ENCODE measurements at places on chromosomes 12 and 14. TPM values are rescaled to one million over a fixed set of nuclear protein-coding genes. Genes with fewer than 3 reads are reported as not detected.

LRRC9 gene
- not detected for total RNA-seq

HOXC9 gene
- total RNA-seq: 0.22 TPM

PPP1R1A gene
- not detected for total RNA-seq

AKAP3 gene
- 0.72 TPM for total RNA-seq

TCL1B gene
- not detected for total RNA-seq

CIROP gene
- total RNA-seq: not detected

FOXG1 gene
- 0.07 TPM for total RNA-seq

SLC39A2 gene
- total RNA-seq: not detected

RASSF9 gene
- 1.7 TPM for total RNA-seq

HOXC11 gene
- not detected for total RNA-seq

PEX5 gene
- total RNA-seq: 26.6 TPM

PRICKLE1 gene
- 18.0 TPM for total RNA-seq

TCL1A gene
- not detected for total RNA-seq

TTC8 gene
- 21.3 TPM for total RNA-seq

KRT83 gene
- not detected for total RNA-seq

TDRD9 gene
- total RNA-seq: 1.1 TPM

LRTM2 gene
- not detected for total RNA-seq

KIF5A gene
- under 0.01 TPM for total RNA-seq

PSMC6 gene
- 155 TPM for total RNA-seq

C12orf50 gene
- total RNA-seq: not detected

C12orf54 gene
- not detected for total RNA-seq

FAM234B gene
- total RNA-seq: 10.5 TPM

PLEKHD1 gene
- total RNA-seq: 0.07 TPM

ST8SIA1 gene
- not detected for total RNA-seq

LRFN5 gene
- 0.07 TPM for total RNA-seq

RNF34 gene
- 61.1 TPM for total RNA-seq

CISTR gene
- total RNA-seq: not detected

DDN gene
- total RNA-seq: 0.29 TPM
